ENCODE measurements at places on chromosomes 3 and 15.

DNA sequence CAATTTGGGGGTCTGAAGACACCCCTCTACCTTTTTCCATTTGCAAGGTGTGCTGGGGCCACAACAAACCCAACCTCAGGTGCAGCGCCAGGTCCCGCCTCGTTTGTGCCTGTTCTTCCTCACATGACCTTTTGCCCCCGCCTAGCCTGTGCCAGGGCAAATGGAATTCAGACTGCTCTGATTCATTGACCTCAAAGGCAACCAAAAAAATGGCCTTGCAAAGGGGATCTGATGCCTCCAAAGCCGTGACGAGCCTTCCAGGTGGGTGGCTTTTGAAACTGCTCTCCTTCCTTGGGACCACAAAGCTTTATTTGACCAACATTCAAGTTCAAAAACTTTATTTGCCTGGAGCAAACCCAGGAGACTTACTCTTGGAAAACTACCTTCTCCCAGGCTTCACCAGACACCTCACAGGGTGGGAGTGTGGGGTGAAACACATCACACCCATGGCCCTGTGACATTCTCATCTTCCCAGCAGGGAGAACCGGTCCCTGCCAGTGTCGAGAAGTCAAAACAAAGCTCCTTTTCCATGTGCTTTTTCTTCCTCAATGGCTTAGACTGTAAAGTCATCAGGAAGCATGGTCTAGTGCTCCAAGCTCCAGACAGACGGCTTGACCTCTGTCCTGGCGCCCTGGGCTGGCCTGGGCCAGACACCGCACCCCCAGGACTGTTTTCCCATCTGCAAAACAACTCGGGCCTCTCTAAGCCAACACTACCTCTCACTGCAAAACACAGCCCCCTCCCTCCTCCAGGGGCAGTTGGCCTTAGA, 103.9 kb upstream of the HES1 start:
- DNase-seq, result no peak

GRCh38 chr15:29331669-29332068, 62.0 kb upstream of the NSMCE3 start:
- no peak for DNase-seq

- DNase-seq, result no peak
Measured at GRCh38 chr3:15809313-15809712, 11.5 kb upstream of the ANKRD28 start.

DNA sequence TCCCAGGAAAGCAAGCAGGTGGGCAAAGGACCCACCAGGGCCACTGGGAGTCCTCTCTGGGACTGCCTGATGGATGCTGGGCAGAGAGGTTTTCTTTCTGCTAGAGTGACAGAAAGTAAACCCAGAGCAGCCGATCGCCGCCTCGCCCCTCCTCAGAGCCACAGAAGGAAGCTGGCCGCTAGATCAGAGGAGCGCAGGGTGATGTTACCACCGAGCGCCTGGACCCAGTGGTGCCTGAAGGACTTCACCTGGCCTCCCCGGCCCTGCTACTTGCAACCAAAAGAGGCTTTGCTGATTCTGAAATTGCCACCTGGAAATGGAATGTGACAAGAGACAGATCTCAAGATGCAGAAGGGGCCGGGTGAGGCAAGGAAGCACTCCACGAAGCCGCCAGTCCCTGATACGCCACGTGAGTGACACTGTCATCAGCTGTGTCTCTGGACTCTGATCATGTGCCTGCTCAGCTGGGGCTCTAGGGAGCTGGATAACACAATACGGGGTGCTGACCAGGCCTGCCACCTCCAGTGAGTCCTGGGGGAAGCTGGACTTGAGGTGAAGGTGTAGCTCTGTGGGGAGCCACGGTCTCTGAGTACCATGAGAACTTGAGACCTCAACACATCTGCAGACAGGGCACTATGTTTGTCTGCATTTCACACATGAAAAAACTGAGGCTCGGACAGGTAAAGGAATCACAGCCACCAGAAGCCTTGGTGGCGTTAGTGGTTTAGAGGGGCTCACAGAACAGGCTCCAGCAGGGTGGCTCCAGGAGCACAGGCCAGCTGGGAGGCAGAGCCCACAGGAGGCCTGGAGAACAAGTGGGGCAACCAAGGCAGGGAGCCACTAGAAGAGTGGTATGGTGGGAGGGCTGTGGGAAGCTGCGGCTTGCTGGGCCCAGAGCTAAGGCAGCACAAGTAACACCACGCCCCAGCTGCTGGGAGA, 137.9 kb upstream of the PRR20G start:
- no peak for DNase-seq

- no peak for DNase-seq
Measured at GRCh38 chr3:151709847-151710246, 23.9 kb upstream of the AADACL2 start.

GRCh38 chr3:184429786-184430185, 49.9 kb downstream of the CHRD start:
- DNase-seq, result no peak

- no peak for DNase-seq
Measured at GRCh38 chr3:191628571-191628970, 167.6 kb downstream of the PYDC2 start.

DNA sequence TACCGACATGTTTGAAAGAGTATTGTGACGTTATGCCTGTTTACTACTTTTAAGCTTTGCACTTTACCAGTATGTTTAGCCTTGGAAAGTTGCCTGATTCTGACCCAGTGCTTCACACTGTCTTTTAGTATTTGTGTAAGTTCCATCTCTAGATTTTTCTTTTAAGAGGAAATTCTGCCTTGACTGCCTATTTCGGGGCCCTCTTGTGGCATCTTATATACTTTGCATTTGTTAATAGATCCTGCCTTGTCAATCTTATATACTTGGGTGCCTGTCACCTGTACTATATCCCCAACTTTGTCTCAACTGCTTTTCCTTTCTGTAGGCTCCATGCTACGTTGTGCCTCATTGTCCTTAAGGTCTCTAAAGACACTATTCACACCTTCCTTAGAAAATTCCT, 244.6 kb downstream of the STXBP5L start:
- DNase-seq, result no peak

DNA sequence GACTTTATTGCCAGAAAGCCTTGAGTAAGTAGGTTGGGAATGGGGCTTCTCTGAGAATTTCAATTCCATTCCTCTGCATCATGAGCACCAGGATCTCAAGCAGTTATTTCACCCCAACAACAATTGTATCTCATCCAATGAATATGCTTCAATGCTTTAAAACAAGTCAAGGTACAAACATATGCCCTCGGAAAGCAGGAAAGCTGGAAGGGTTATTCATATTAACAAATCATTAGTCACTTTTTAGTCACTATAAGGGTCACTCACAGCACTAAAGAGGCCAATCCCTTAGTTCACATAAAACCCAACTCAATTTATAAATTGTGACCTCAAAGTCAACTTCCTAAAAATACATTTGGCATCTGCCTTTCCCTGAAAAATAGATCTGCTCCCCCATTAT, 16.2 kb downstream of the MB21D2 start:
- no peak for DNase-seq

DNA sequence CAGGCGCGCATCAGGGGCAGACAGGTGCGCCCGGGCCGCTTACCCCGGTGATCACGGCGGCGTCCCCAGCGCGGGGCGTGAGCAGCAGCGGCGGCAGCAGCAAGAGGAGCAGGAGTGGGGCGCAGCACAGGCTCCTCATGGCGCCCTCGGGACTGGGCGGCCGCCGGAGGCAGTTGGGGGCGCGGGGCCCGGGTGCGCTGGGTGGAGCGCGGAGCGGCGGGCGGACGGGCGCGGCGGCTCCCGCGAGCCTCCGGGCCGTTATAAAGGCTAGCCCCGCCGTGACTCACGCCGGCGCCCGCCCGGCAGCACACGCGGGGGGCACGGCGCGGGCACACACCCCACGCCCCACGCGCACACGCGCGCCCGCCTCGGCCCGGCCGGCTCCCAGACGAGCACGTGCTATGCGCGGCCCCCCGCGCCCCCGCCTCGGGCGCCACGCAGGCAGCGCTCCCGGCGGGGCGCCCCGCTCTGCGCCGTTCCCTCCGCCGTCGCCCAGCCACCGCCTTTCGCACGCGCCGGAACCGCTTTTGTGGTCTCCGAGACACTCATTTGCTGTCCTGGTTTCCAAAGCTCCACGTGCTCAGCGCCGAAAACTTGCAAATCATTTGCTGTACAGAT, at the start of gene PROK2:
Gene PROK2, minus strand, starts transcription at position 235 of the 618 bp plus-strand sequence. Its CDS starts 96 bp downstream, at position 139.
- no peak for DNase-seq

DNA sequence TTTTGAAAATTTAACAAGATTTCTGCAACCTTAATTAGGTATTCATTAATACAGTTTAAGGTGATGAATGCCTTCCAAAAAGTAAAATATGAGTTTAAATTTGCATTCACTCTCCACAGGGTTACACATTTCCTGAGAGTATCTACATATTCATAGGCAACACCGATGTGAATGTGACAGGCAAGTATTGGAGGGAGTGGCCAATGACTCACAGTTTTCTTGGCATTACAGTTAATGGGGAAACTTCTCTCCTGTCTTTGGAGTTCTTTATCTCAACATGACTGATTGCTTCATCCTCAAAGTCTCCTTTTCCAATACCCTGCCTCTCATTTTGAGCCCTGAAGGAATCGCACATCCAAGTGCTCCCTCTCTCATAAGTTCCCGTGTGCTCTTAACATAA, 181.9 kb upstream of the CHL1 start:
- DNase-seq, result no peak

DNA sequence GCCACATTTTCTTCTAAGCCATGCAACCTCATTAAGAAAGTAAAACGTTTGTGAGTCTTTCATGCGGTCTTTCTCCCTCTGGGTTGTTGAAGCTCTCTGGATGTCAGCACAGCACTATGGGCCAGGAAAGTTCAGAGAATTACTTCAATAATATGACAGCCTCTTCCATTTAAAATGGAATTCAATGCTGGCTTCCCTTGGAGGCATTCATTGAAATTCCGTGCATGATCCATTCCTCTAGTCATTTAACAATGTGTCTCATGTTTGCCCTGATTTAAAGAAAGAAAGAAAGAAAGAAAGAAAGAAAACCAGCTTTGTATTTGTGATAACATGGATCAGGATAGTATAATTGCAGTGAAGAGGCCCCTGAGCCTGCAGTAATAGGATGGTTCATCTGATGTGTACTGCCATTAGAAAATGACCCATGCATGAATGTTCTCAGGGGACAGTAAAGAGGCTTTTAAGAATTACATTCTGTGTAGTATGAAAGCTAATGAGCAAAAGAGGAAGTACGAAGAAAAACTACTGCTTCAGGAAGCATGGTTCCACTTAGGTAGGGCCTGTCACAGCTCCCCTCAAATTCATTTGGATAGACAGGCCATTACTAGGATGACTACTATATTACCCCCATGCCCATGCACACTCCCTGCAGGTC, 146.0 kb downstream of the ARPP21 start:
- DNase-seq, result no peak

- no peak for DNase-seq
Measured at GRCh38 chr3:4580346-4581123, 87.4 kb downstream of the ITPR1 start.

DNA sequence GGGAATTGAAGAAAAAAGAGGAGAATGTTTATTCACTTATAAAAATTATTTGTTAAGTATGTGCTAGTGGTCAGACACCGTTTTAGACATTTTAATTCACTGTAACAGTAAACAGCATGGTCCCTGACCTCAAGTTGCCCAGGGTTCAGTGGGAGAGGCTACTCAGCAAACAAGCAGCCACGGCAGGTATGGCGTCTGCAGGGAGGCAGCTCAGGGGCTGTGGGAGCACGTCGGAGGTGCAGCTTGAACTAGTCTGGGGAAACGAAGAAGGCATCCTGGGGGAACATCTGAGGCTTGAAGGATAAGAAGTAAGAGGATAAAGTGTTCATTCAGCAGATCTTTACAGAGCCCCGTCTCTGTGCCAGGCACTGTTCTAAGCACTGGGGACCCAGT, 66.0 kb downstream of the CRTC3 start:
- DNase-seq, result no peak

- no peak for DNase-seq
Measured at GRCh38 chr3:101216710-101217465, 103.5 kb downstream of the IMPG2 start.

DNA sequence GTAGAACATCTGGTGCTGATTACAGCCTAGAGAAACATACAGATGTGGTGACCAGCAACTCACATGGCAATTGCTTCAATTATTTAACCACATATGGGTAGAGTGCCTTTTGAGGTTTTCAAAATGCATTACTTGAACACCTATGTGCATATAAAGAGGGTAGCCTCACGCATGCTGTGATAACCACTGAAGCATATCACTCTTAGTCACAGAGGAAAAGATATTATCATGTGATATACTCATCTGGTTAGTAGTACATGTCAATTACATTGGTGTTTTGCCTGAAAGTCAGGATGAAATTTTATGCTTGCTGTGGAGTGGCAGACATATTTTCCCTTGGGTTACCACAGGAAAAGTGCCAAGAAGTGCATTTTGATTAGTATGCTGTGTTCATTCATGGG, 459.3 kb upstream of the AGTR1 start:
- DNase-seq, result no peak

- no peak for DNase-seq
Measured at GRCh38 chr3:19960696-19961095, 13.8 kb downstream of the RAB5A start.

DNA sequence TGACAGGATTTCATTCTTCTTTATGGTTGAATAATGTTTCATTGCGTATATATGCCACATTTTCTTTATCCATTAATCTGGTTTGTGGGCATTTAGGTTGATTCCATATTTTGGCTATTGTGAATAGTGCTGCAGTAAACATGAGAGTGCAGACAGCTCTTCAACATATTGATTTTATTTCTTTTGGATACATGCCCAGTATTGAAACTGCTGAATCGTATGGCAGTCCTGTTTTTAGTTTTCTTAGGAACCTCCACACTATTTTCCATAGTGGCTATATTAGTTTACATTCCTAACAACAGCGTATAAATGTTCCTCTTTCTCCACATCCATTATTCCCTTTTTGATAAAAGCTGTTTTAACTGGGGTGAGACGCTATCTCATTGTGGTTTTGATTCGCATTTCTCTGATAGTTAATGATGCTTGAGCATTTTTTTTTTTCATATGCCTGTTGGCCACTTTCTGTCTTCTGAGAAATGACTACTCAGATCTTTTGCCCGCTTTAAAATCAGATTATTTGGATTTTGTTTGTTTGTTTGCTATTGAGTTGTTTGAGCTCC, 21.7 kb downstream of the AQP9 start:
- no peak for DNase-seq
